ENCODE measurements at places on chromosomes 5 and 9. TPM values are rescaled to one million over a fixed set of nuclear protein-coding genes. Genes with fewer than 3 reads are reported as not detected.
A peak's percentile ranks its signal among the peaks of the same experiment; 100 is the strongest.

- peak; percentile 11 for DNase-seq
Observed at GRCh38 chr9:23492126-23493002, 333.7 kb downstream of the ELAVL2 start.

DNA sequence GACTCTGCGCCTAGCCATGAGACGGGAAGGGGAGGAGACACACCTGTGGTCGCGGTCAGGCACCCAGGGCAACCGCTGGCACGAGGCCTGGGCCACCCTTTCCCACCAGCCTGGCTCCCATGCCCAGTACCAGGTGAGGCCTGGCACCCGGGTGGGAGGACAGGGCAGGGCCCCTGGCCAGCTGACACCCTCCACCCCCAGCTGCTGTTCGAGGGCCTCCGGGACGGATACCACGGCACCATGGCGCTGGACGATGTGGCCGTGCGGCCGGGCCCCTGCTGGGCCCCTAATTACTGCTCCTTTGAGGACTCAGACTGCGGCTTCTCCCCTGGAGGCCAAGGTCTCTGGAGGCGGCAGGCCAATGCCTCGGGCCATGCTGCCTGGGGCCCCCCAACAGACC lies 5.0 kb downstream of the MAMDC4 start:
- DNase-seq, result no peak

DNA sequence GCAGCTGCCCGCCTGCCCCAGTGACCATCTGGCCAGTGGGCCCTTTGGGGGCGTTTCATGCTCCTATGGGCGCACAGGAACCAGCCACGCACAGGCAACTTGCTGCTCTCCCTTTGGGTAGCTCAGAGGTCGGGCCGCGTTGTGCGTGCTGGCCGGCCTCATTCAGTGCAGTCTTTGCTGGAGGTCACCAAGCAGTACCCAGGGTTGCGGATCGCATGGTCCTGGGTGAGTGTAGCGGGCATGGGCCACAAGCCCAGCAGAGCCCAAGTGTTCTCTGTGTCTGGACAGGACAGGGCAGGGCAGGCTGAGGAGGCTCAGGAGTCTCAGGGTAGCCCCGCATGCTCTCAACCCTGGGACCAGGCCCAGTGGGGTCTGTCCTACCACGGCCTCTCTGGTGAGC lies 9.9 kb upstream of the MRNIP start:
- DNase-seq, result no peak

GRCh38 chr5:5360941-5361520 lies 61.4 kb upstream of the ICE1 start:
- no peak for DNase-seq

DNA sequence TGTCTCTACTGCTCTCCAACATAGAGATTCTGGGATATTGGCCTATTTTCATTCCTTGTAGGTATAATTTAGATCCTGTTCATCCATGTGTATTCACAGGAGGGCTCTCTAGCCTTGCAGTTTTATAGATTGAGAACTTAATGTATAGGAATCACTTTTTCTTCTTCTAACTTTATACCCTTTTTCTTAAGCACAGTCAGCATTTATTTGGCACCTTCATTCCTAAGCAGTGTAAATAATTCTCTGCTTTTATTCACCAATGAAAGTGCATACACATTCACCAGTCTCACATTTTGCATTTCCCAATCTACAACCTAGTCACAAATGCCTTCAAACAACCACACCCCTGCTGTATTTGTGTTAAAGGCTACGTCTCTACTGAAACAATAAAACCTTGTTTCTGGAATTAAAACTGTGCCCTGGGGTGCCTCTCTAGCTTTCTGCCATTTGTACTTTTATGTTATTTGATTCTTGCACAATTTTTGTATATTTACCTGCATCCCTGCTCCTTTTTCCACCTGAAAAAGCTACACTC lies 49.3 kb downstream of the NREP start:
- no peak for DNase-seq

- DNase-seq, result no peak
Observed at GRCh38 chr5:139645430-139645871, 2.7 kb upstream of the CXXC5 start.

DNA sequence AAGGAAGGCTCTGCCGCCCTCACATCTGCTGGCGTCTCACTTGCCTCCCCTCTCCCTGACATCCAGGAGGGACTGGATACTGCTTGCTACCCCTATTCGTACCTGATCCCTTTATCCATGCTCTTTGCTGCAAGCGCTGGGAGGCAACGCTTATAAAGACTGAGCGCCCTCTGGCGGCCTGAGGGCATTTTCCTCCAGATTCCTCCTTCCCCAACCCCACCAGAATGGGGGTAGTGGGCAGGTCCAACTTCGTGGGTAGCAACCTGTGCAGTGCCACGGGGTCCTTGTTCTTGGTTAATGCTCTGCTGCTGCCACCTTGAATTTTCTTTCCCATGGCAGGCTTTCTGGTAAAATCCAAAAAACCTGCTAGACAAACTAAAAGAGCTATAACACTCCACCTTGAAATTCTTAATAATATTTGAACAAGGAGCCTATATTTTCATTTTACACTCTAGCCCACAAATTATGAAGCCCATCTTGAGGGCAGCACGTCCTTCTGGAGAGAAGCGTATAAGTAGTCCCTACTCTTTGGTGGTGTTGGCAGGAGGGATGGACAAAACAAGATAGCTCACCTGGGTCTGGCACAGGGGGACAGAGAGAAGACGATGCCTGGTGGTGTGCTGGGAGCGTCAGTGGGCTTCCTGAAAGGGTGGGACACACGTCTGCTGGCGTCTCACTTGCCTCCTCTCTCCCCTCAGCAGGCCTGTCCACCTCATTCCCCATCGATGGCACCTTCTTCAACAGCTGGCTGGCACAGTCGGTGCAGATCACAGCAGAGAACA lies 52.5 kb downstream of the JADE2 start:
- peak; percentile 71 for DNase-seq

DNA sequence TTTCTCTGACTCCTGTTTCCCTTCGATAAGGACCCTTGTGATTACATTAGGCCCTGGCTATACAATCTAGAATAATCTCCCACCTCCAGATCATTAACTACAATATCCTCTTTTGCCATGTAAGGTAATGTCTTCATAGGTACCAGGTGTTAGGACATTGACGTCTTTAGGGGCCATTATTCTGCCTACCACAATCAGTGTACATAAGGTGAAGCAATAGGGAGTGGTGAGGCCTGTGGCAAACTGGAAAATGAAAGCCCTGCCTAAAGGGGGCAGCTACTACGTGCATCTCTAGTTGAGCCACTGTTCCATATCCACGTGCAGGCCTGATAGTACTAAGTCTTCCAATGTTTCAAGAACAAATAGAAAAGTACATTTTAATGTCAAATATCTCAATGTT lies 4.8 kb upstream of the ALDH1B1 start:
- DNase-seq, result no peak

- DNase-seq, result no peak
Observed at GRCh38 chr9:135700525-135700924, 1.2 kb upstream of the SOHLH1 start.

- no peak for DNase-seq
Observed at GRCh38 chr5:76764374-76764773, 48.4 kb downstream of the F2R start.

- no peak for DNase-seq
Observed at GRCh38 chr9:81629440-81629839, 59.9 kb downstream of the TLE1 start.

DNA sequence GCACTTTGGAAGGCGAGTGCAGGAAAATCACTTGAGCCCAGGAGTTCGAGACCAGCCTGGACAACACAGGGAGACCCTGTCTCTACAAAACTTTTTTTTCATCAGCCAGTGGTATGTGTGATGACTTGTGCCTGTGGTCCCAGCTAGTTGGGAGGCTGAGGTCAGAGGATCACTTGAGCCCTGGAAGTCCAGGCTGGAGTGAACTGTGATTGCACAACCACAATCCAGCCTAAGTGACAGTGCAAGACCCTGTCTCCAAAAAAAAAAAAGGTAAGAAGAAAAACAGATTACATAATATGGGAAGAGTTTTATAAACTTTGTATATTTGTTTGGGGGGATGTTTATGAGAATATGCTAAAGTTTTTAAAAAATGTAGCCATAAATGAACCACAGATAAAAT lies 76.5 kb upstream of the CER1 start:
- no peak for DNase-seq

GRCh38 chr9:2138646-2139045 lies 123.5 kb downstream of the SMARCA2 start:
- no peak for DNase-seq

GRCh38 chr9:95740217-95741004 lies 135.1 kb upstream of the ERCC6L2 start:
- no peak for DNase-seq

DNA sequence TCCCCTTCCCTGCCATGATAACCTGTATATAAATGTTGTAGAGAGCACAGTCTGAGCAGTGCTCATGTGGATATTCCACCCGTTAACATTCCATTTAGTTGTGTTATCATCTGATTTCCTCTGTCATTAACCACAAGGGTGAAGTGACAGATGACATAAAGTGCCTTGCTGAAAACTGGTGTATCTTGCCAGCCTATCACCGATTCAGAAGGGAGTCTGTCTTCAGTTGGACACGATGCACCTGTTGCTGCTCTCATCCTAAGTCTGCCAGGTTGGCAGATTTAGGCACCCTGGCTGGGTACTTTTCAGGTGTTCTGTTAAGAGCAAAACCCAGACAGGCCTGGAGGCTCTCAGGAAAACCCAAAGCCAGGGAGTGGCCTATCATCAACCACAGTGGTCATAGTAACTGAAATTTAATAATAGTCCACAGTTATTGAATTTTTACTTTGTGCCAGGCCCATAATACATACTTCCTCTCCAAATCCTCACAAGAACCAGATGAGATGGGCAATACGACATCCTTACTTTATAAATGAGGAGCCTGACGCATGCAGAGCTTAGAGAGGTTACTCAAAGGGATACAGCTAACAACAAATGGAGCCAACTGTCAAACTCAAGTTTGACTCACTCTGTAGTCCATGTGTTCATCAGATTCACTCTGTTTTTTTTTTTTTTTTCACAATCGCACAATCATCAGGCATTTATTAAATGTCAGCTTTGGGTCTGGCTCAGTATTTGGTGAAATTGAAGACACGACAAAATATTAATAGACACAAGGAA lies 100.7 kb upstream of the SPRY4 start:
- DNase-seq, result no peak

DNA sequence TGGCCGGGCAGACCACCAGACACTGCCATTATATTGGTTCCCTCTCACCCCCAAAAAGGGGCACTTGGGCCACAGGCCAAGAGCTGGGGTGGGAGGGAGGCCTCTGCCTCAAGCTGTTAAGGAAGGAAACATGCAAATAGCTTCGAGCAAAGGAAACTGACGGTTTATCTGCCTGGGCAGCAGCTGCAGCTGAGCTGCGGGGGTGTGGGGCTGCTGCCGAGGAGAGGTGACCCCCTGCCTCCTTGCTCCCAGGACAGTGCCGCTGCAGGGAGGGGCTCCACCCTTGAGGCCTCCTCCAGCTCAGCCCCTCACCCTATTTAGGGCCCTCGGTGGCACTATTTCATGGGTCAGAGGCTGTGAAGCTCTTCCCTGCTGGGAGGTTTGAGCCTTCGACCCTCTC lies 789 bp downstream of the DOK3 start:
- no peak for DNase-seq

GRCh38 chr9:73138516-73138915 lies 13.1 kb upstream of the ANXA1 start:
- DNase-seq, result no peak

DNA sequence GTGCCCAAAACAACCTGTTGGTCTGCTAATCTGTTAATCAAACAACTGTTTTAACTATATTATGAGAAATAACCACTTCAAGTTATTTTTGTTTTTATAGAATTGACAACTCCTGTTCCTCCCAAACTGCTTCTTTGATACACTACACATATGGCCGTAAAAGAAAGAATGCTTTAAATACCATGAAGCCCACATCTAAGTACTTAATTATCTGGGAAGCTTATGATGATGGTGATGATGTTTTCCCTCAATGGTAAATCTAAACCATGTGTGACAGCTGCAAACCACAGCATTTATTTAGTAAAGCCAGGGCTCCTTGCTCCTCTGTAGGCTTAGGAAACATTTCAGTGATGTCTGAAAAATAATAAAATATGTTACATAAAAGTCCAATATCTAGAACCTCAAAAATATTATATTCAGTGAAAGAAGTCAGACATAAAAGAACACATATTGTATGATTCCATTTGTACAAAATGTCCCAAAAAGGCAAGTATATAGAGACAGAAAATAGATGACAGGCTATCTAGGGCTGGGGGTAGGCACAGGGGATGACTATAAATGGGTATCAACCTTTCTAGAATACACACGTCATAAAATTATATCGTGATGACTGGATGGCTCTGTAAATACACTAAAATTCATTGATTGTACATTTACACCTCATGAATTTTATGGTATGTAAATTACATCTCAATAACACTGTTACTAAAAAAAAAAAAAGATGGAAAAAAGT lies 154.1 kb downstream of the EFNA5 start:
- DNase-seq, result no peak

DNA sequence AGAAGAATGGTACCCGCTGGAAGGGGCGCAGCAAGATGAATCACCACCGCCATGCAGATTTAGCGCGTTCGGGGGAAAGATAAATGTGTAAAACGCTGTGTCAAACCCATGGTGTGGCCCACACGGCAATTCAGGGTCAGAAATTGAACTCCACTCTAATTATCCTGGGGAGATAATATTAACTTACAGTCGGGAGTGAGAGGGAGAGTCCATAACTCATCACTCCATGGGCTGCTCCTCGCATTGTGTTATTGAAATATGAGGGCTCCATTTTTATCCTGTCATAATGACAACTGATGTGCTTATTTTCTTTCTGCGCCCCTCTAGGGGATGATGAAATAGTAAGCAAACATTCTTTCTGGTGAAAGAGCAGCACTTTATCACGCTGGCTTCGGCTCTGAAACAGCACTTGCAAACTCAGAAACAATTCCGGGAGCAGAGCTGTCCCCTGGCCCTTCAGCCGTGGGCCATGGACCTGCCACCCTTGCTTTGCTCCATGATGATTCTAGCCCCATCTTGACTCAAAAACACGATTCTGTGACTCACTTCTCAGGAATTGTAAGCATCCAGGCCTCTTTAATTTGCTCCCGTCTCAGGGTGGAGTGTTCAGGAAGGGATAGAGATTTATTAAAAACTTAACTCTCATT lies 431.6 kb downstream of the IRX1 start:
- no peak for DNase-seq

- DNase-seq, result no peak
Observed at GRCh38 chr5:14325369-14325768, 182.2 kb downstream of the TRIO start.

DNA sequence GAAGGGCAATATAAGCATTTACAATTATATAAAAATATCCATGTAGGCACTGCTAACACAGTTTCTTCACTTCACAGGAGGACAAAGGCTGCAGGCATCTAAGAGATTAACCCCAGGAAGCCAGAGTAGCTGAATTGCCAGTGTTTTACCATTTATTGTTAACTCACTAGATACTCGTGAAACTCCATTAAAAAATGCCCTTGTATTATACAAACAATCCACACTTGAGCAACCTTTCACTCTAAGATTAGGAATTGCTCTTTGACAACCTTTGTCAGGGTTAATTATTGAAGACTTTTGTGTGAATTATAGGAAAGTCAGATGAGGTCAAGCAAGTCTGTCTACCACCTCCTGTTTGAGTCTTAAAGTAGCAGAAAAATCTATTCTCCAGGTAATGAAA lies 317.8 kb downstream of the ADGRV1 start:
- no peak for DNase-seq

- DNase-seq, result no peak
Observed at GRCh38 chr9:80125731-80126264, 554.0 kb downstream of the TLE4 start.

- no peak for DNase-seq
Observed at GRCh38 chr5:122559676-122560075, 215.2 kb upstream of the SNX2 start.

The CCDC171 gene
- 5.1 TPM for total RNA-seq

The FBP2 gene
- total RNA-seq, result not detected

The ACTBL2 gene
- not detected for total RNA-seq

The CDH9 gene
- total RNA-seq, result not detected

The PRUNE2 gene
- total RNA-seq, result 5.6 TPM

Measured in progenitor cell of endocrine pancreas (in vitro differentiated cells).